Activated gamma-delta T cell treated with Interleukin-2 at 50 U/mL for 16 hours (primary cell): ENCODE measurements at places on chromosomes 16 and 17.

- no peak for DNase-seq
Measured at GRCh38 chr16:49620869-49621240, 235.1 kb downstream of the ZNF423 start.

DNA sequence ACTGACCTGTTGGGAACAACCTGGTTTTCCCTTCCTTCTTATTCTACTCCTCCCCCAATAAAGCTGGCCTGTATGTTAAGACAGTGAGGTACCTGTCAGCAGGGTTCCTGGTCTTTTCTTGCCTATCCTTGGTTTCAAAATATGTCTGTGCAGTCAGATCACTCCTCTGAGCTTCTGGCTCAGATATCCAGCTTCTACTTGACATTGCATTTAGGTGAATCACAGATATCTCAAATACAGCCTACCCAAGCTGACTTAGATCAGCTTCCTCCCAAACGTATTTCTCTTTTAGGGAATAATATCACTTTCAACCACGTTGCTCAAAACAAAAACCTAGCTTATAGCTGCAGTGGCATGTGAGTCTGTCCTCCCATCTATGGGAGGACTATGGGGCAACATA, 48.7 kb downstream of the TEX14 start:
- DNase-seq: no peak

- no peak for DNase-seq
Measured at GRCh38 chr17:39618956-39619785, 7.6 kb upstream of the PPP1R1B start.

DNA sequence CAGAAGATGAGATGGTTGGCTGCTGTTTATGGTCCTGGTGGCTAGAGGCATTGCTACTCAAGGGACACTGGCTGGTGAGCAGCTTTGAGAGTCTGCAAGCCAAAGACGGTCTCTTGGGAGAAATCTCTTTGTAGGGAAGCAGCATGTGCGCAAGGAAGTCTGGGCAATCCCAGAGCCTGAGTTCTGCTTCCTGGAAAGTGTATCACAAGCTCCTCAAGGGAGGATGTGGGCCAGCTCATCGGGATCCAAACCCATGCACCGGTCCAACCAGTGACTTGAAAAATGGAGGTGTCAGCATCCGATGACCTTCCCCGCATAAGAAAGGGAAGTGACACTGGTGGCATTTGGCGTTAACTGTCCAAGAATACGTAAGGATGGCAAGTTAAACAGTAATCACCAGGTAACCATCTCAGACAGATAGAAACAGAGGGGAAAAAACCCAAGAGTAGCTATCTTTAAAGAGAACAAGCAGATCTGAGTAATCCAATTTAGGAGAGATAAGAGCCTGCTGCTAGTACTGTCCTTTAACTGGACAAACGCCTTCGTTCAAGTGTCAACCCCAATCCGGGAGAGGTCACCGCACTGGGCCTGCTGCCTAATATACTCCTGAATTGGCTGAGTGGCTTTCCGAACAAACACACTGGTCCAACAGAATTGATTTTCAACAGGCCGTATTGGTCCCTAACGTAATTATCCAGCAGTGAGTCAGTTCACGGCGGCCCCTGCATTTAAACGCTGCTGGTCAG, 303.0 kb upstream of the ZFHX3 start:
- no peak for DNase-seq

DNA sequence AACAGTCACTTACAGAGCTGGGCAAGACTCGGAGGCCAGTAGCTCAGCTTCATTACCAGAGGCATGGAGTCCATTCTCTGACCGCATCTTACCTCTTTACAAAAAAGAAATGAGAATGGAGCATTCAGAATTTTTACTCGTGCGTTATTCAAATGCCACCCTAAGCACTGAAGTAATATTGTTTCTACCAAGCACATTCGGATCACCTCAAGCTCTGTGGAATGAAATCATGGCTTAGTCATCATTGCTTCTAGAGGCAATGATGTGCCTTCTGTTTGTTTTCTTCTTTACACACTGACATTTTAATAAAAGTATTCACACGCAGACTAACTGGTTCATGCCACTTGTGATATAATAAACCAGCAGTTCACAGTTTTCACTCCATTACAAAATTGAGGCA, 206.8 kb downstream of the PHKB start:
- DNase-seq: no peak

GRCh38 chr16:59252317-59252716, 518.2 kb upstream of the GOT2 start:
- DNase-seq: no peak

DNA sequence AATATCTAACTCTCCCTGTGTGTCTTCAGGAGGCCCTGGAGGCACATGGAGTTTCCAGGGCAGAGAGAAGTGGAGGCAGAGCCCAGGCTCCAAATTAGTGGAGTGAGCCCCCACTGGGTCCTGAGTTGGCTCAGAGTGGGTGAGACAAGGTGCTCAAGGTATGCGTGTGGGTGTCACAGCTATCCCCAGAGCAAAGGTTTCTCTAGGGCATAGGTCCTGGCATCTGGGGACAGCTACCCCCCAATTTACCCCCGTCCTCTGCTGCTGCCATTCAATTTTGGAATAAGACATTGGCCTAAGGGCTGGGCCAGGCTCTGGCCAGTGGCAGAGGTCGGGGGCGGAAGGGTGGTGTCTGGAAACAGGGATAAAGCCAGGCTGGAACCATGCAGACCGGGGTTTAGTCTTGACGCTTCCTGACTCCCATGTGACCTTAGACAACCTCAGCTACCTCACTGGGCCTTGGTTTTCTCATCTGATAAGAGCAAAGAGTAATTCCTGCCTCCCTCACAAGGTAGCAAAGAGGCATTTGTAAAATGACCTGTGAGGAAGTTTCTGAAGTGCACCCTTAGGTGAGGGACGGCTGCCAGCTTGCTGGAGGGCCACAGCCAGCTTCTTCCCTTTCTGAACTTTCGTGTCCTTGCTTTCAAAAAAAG, 78.2 kb upstream of the TMEM97 start:
- DNase-seq: no peak

GRCh38 chr17:30414486-30414885, 35.8 kb downstream of the CPD start:
- DNase-seq: no peak

DNA sequence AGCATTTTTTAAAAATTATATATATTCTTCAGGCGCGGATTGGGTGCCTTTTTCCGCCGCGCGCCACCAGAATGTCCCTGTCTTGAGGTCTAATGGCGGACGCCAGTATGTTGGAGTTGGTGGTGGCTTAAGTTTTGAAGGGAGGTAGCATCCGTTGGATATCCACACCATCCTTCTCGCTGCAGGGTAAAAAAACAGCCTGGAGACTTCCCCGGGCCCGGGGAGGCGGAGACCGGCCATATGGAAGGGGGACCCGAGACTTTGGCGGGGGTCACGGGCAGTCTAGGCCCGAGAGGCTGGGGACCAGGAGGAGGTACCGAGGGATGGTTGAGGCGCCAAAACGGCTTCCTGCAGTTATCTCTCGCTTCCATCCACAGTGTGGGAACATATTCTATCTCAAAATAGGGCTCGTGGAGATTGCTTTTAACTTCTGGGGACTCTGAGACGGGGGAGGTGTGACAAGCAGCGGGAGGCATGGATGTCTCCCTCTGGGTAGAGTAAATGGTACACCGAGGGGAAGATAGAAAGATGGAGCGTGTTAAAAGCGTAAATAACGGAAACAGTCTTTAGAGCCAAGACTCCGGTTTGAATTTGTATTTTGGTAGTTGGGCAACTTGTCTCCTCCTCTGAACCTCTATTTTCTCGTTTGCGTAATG, at the start of gene SF3B3:
Gene SF3B3 (plus strand): TSS at position 74 of the 656 bp plus-strand sequence. CDS start 2,841 bp downstream, outside the sequence.
- DNase-seq: peak; percentile 65

GRCh38 chr16:67661101-67661761, 471 bp downstream of the PARD6A start:
- no peak for DNase-seq

DNA sequence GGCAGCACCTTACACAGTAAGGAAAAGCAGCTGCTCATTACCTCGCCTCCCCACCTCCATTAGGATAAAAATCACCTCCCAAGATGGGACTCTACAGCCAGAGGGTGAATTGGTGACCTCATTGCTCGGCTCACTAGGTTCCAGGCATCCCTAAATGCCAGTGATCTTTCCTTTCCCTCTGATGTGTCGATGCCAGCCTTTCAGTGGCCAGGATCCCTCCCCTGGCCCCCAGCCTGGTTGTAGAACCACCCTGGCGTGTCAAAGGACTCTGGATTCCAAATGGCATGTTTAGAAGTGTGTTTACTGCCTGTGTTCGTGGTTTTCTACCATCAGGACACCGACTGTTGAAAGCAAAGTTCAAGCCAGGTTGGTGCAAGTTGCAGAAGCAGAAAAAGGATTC, 72.1 kb upstream of the LYRM9 start:
- no peak for DNase-seq

- DNase-seq: no peak
Measured at GRCh38 chr16:61820398-61820797, 215.8 kb downstream of the CDH8 start.
